Activated CD4-positive, alpha-beta T cell treated with anti-CD3 and anti-CD28 coated beads, Interleukin-2, amount 50 U/mL, for 16 hours (primary cell): ENCODE measurements at places on chromosomes 1 and 21.

DNA sequence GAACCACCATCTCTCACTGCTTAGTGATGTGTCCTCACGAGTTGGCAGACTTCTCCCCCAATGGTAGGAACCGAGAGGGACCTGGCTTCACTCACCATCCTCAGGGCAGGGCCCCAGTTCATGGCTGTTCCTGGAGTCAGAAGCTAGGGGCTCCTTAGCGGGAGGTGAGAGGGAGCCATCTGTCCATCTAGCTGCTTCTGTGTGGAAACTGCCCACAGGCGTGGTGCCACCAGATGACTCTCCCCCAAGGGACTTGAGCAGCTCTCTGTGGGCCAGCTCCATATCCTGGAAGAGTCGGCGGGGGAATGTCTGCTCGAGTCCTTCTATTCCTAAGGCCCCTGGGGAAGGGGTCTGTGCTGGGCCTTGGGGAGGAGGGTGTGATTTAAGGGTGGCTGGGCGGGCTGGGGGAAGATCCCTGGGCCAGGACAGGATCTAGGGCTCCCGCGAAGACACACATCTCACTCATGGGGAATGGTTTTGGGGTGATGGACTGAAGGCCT is 16.3 kb downstream of the LRRC71 start:
- no peak for DNase-seq

GRCh38 chr1:94940738-94941137 is 13.8 kb upstream of the CNN3 start:
- no peak for DNase-seq

DNA sequence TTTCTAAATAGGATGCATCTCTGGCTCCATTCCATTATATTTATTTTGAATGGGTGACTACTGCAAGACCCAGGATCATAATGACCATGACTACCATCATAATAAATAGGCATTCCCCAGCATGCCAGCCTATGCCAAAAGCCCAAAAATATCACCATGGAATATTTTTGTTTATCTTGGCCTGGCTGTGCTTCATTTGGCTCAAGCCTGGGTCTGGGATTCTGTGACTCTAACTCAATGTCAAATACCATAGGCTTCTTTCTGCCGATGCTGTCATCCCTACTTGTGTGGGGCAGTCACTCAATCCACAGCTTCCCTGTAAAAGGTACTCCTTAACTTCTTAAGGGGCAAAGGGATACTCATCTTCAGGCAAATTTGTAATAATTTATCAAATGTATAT is 66.6 kb downstream of the DIRAS3 start:
- no peak for DNase-seq

DNA sequence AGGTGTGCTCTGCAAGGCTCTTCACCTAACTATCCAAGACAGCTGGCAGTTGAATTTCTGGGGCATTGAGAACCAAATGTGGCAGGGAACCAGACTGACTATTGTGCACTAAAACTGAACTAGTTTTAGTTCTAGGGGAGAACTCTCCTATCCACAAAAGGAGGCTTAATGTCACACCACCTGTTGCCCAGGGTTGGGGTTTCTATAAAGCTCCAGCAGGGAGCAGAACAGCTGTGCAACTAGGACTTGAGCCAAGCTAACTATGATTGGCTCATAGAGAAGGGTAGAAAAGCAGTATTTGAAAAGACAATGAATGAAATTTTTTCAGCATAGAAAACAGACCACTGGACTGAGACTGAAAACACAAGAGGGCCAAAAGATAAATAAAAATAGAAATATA is 53.3 kb upstream of the FGGY start:
- no peak for DNase-seq

DNA sequence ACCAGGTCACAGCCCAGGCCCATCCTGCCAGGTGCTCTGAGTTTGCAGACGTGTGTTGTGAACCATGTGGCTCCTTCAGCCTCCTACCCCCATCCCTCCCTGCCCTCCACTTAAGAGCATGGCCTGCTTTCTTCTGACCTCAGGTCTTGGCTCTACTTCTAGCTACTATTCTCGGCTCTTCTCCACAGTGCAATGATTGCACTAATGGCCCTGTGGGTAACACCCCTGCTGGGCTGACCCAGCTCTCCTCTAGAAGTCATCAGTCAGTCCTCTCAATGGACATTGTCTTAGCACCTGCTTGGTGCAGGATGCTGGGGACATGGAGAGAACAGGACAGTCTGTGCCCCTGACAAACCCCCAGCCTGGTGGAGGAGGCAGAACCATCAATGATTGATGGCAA is 22.2 kb upstream of the IFFO2 start:
- no peak for DNase-seq

- no peak for DNase-seq
Observed at GRCh38 chr21:42389449-42389835, 6.4 kb downstream of the TMPRSS3 start.

DNA sequence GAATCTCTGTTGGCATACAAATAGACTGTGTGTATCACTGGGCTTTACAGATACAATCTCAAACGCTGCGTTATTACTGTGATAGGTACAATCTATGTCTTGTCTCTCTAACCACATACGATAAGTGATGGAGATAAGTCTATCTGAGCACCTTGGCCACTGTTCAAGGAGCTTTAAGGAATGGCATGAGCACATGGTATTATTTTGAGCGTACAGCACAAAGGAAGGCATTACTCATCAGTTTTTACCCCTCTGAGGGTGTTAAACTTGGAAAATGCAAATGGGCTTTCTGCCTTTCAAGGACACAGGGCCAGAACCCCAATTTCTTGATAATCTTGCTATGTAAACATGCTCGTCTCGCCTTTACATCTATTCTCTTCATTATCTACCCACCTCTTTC is 11.6 kb upstream of the SIPA1L2 start:
- no peak for DNase-seq

DNA sequence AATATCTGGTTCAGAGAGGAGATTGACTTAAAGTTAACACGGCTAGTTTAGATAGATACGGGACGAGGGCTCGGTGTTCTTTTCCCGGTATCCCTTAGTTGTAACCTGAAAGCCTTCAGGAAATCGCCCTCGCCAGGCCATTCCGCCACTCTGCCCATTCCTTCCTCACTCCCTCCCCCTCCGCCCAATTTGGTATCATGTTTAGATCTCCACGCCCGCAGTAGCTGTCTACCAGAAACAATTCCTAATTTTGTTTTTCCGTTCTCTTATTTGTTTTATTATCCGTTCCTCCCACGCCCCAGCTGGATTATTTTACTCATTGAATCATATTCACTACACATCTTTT is 685 bp upstream of the VAMP4 start:
- no peak for DNase-seq

DNA sequence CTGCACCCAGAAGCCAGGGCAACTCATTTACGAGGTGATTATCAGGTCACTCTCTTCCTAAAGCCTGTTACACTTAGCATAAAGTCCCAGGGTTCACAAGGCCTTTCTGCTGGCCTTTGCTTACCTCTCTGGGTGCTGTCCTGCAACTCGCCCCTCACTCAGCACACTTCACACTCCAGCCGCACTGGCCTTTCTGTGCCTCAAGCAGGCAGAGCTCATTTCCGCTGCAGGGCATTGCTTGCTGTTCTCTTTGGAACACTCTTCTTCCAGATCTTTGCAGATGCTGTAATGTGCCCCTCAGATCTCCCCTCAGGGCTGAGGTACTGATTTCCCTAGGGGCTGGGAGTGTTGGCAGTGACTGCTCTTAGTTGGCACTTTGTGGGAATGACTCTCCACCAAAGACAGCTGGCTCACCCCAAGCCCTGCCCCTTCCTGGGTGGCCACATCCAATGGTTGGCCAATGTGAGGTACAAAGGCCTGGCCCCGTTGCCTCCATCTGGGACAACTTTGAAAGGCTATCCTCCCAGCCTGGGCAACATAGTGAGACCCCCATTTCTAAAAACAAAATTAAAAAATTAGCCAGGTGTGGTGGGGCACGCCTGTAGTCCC is 50.8 kb upstream of the SSBP3 start:
- DNase-seq = no peak

DNA sequence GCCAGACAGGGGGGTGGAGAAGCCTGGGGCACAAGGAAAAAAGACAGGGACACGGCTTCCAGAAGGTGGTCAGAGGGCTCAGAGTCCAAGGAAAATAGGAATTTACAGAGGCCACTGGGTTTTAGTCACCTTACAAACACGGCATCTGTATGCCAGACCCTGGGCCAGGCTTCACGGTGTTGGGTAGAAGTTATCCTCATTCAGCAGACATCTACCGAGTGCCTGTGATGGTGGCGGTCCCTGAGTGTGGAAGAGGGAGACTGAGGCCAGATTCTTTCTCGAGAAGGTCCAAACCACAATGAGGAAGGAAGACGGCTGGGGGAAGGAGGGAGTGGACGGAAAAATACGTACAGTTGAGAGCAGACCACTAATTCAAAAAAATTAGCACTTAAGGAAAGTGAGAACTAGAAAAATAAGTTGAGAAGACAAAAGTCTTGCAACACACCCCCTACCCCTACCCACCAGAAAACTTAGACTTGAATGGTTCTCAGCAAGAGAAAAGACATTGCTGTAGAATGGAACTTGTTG is 864 bp upstream of the BTG2 start:
- no peak for DNase-seq

DNA sequence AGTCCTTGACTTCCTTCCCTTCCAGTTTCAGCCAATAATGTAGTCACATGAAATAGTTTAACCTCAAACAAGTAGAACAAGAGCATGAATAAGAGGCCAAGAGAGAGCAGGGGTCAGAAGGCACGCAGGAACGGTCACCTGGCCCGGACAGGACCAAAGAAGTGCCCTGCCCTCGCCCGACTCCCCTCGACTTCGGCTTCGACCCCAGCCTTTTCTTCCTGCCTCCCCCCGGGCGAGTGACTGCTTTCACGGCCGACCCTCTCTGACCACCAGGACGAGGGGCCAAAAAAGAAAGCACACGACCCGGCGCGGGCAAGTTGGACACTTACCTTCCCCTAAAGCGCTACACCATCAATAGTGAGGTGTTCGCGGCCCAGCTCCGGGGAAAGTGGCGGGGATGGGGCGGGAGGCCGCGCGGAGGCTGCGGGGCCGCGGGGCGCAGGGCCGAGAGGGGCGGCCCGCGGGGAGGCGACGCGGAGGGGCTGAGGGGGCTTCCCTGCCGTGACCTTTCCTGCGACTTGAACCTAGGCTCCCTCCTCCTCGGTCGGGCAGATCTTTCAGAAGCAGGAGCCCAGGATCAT is 519 bp downstream of the RERE start:
- DNase-seq = peak; percentile 18

- DNase-seq = peak; percentile 79
Observed at GRCh38 chr21:31195334-31196015, 148.6 kb downstream of the TIAM1 start.

- DNase-seq = no peak
Observed at GRCh38 chr21:38664315-38664714, 141.4 kb upstream of the ETS2 start.

GRCh38 chr1:92081031-92081430 is 886 bp downstream of the BTBD8 start:
- no peak for DNase-seq

DNA sequence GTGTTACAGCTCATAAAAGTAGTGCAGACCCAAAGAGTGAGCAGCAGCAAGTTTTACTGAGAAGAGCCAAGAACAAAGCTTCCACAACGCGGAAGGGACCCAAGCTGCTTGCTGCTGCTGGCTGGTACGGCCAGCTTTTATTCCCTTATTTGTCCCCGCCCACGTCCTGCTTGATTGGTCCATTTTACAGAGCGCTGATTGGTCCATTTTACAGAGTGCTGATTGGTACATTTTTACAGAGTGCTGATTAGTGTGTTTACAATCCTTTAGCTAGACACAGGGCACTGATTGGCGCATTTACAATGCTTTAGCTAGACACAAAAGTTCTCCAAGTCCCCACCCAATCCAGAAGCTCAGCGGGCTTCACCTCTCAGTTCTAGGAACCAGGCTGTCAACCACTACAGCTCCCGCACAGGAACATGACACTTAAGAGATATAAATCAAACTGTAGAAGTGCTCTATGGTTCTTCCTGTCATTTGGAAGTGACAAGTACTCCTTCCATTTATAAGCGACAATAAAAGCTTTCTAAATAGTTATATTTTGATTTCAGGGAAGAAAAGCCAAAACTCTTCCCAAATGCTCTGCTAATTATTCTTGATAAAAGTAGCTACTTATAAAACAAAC is 28.5 kb downstream of the RNF115 start:
- DNase-seq = no peak

DNA sequence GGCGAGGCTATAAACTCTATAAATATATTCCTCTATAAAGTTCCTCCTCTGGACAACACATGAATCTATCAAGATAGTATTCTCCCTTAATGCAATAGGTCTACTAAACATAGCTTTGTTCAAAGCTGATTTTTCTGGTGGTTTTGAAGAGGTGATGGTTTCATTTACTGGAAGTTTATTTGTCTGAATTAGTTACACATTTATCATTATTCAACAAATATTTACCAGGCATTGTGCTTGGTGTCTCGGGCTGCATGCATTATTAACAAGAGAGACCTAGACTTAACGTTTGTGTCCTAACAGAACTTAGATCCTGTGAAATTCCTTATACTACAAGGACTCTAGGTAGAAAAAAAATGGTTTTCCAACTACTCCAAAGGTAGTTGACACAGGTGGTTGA is 511.4 kb upstream of the B3GALT2 start:
- DNase-seq = no peak

DNA sequence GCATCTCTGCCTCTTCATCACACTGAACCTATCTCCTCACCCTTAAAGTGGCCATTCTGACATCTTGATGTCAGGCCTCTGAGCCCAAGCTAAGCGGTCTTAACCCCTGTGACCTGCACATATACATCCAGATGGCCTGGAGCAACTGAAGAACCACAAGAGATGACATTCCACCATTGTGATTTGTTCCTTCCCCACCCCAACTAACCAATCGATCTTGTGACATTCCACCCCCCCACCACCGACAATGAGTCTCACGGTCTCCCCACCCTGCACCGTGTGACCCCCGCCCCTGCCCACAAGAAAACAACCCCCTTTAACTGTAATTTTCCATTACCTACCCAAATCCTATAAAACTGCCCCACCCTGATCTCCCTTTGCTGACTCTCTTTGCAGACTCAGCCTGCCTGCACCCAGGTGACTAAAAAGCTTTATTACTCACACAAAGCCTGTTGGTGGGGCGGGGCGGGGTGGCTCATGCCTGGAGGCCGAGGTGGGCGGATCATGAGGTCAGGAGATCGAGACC is 21.0 kb upstream of the PINK1 start:
- no peak for DNase-seq

- DNase-seq = no peak
Observed at GRCh38 chr1:217095050-217095622, 371.9 kb upstream of the ESRRG start.

- DNase-seq = no peak
Observed at GRCh38 chr1:19076841-19077616, 120.6 kb upstream of the IFFO2 start.
